WERI-Rb-1 (cell line): ENCODE measurements at places on chromosomes 12 and 14.
A peak's percentile ranks its signal among the peaks of the same experiment; 100 is the strongest.

DNA sequence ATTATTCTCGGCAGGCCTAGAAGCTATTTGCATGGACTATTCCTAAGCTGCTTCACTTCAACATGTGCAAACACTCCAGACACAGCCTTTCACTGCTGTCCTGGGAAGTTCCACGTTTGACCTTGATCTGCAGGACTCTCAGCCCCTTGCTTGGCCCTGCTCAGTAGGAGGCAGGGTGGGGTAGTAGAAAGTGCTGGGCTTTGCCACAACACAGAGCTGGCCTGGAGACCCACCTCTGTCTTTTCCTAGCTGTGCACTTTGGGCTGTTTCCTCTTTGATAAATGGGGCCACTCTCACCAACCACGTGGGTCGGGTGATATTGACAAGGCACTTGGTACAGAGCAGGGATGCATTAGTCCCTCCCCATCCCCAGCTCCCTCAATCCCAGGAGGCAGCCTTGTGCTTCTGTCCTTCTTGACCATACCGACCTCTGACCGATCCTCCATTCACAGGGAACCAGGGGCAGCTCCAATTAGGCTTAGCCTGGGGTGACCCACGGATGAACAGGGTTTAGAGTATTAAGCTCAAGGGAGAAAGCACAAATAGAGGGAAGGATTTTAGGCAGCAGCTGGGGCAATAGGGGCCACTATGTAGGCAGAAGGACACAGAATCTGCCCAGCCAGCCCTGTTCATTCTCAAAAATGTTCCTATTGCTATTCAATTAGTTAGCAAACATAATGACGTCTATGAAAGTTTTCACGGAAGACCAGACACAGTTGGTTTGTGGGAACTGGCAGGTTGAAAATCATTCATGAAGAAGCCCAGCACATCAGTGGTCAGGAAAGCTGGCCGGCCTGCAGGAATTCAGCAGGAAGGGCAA, 63.3 kb downstream of the SYNE3 start:
- peak; percentile 77 for DNase-seq

GRCh38 chr12:122544537-122544936, 17.5 kb downstream of the KNTC1 start:
- DNase-seq: no peak

- DNase-seq: no peak
Observed at GRCh38 chr12:23446746-23447145, 502.7 kb downstream of the SOX5 start.

GRCh38 chr12:5520037-5520436, 88.1 kb downstream of the NTF3 start:
- DNase-seq: no peak

DNA sequence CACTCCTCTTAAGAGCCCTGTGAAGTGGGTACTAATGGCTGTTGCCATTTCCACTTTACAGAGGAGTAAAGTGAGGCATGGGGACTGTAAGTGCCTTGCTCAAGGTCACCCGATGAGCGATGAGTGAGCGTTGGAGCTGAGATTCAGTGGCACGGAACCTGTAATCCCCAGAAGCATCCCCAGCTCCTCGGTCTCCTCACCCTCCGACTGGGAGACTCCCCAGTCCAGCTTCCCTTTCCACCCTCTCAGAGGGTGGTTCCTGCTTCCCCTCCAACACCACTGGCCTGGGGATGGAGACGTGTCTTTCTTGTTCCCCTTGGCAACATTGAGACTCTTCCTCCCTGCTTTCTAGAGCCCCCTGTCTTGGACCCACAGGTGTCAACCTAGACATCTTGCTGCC, 32.6 kb downstream of the TMEM63C start:
- no peak for DNase-seq

DNA sequence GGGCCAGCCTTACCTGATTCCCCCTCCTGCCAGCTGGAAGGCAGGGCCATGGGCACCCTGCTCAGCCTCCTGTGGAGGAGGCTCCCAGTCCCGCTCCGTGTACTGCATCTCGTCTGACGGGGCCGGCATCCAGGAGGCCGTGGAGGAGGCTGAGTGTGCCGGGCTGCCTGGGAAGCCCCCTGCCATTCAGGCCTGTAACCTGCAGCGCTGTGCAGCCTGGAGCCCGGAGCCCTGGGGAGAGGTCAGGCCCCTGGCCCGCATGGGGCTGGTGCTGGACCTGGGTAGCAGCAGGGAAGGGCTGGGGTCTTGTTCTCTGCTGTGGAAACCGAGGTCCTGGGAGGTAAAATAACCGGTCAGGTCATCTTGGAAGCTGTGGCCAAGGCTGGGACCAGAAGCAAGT, 16.4 kb downstream of the PAPLN start:
- no peak for DNase-seq

DNA sequence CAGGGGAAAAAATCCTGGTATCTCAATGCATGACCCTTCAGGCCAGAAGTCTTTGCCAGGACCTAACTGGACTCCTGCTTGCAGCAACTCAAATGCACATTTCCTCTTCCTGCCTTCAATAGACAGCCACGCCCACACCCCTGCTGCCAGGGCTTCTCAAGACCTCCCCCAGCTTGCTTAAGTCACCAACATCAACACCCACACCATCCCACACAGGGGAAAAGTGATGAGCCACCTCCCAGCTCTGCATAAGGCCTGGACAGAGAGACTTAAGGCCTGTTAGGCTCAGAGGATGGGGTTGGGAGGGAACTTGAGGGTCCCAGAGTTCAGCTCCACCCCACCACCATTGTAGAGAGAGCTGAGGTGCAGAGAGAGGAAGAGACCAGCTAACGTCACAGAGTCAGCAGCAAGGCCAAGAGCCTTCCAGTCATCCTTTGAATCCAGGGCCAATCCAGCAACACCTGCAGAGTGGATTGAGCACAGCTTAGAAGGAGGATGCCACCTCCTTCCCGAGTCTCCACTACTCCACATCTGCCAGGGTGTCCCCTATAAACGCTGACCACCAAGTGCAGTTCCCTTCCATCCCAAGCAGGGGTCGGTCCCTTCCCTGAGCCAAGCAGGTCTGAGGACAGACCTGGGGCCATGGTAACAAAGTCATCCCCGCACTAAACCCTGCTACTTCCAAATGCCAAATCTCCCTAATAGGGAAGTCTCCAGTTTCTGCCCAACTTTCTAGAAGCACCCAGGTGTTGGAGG, 50.0 kb downstream of the KDM2B start:
- no peak for DNase-seq

GRCh38 chr14:83470466-83470865, 1936.8 kb upstream of the SEL1L start:
- DNase-seq: no peak

DNA sequence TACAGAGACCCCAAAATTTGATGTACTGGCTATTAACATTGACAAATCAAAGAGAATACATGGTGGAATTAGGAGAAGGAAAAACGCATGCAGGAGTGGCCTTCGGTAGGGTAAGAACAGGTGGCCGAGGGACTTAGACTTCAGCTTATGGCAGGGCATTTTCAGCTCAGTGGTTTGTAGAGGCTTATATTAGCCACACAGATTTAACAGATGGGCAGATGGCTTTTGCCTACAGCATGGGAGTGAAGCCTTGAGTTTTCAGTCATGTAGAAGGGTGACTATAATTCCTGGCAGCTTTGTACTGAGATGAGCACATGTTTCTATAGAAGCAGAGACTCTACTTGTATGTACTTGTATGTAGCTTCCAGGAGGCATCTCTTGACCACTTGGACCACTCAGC, 40.9 kb upstream of the PLEKHA5 start:
- DNase-seq: peak; percentile 84

- DNase-seq: no peak
Observed at GRCh38 chr14:69291396-69291795, 31.4 kb downstream of the GALNT16 start.

DNA sequence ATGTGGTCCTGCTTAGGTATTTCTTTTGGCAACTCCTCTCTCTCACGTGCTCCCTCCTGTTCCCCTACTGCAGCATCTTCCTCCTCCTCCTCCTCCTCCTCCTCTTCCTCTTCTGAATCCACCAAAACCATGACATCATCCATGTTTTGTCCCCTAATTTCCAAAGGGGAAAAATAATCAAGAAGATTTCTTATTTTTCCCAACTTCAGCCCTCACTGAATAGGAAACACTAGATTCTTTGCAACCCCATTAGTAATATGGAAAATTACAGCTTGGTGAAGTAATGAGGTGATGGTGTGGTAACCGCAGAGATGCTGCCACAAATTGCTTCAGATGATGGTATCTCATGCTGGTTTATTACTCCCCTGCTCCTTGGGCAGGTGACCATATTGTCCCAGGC, 7.5 kb upstream of the WSB2 start:
- no peak for DNase-seq

DNA sequence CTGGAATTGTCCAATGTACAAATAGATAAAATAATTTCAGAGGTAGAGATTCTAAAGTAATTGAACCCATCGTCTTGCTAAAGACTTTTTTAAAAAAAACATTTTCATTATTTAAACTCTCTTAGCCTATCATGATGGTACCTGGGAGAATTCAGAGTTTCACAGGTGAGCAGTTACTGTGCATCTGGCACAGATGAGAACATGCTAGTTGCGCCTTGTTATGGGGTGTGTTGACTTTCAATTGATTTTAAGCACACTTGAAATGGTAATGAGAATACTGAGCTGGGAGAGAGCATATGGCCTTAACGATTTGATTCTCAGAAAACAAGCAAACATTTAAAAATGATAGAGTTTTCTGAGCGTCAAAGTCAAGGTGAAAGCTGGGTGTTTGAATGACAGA, 66.6 kb downstream of the FLRT2 start:
- DNase-seq: no peak

- no peak for DNase-seq
Observed at GRCh38 chr14:103019826-103020225, 37.5 kb downstream of the CDC42BPB start.

- DNase-seq: no peak
Observed at GRCh38 chr12:6936636-6937480, 6.8 kb upstream of the RNU7-1 start.

DNA sequence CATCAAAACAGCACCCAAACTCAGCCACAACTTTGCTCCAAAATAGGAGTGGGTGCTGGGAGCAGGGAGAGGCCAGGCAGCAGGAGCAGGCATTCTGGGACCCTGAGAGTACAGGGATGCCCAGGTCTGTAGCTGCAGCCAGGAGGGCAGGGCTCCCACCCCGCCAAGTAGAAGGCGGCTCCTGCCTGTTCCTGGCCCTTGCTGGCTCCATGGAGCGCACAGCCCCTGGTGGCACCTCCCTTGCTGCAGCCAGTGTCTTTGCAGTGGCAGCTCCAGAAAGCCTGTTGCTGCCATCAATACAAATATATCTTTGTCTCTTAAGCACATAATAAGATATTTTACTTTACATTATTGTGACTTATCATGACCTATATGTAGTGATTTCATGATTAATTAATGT, 1096.5 kb downstream of the FSCB start:
- DNase-seq: no peak

GRCh38 chr12:22361785-22362184, 27.3 kb upstream of the ST8SIA1 start:
- peak; percentile 27 for DNase-seq

DNA sequence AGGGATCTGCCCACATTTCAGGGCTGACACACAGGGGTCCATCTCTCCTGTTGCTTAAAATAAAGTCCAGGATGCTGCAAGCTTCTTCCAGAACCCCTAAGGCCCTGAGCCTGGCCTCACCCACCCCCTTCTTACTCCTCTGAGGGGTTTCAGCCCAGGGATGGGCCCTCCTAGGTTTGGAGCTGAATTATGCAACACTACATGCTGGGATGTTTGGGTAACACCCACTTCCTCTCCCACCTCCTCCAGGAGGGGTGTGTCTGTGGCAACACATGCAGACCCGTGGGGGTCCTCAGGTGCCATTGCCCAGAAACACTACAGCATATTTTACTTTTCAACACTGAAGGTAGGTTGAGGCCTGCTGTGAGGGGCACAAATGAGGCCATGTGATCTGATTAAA, 5.4 kb downstream of the FBLN5 start:
- DNase-seq: no peak

GRCh38 chr14:84351646-84352045, 1178.3 kb upstream of the FLRT2 start:
- DNase-seq: no peak

- DNase-seq: no peak
Observed at GRCh38 chr14:77589099-77589498, 27.3 kb downstream of the SPTLC2 start.

- no peak for DNase-seq
Observed at GRCh38 chr12:8629486-8630033, 16.9 kb upstream of the AICDA start.
